Cardiac fibroblast (primary cell): ENCODE measurements at places on chromosomes 11 and 22.

DNA sequence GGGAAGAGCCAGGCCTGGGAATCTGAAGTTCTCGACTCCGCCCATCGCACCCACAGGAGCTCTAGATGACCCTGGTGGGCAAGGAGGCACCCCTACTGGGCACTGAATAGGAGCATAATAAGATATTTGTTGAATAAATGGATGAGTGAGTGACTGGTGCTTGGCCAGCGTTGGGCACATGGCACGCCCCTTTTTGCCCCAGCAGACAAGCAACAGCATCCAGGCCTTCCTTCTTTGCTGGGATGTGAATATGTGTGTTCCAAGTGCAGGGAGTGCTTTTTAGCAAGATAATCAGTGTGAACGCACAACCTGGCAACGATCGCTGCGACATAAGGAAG, 443 bp upstream of the CELF1 start:
- DNase-seq = no peak

DNA sequence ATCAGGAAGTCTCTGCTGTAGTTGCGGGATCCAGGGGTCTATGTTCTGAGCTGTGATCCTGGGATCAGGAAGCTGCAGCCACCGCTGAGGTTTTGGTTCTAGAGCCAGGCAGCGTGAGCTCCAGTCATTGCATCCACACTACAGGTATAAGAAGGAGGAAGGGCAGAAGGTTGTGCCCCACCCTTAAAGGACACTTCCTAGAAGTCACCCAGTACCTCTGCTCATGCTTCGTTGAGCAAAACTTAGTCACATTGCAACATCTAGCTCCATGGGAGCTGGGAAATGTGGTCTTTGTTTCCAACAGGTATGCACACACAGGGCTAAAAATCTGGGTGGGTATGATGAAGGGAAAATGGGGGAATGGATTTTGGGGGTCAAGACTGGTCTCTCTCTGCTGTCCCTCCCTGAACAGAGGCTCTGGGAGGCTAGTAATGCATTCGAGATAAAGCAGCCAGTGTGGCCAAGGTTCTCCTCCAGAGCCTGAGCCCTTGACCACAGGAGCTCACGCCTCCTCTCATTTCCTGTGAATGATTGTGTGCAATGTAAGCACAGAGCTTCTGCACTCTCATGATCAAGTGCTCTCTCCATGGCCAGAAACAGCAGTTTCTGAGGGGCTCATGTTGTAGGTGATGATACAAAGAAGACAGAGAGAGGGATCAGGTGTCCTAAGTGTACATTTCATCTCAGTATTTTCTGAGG, 86.8 kb upstream of the OR4B1 start:
- no peak for DNase-seq

- DNase-seq = no peak
Measured at GRCh38 chr11:62854013-62854824, 14.8 kb upstream of the WDR74 start.

GRCh38 chr11:4090258-4090657, 4.3 kb upstream of the RRM1 start:
- DNase-seq = no peak

GRCh38 chr22:28922540-28923244, 39.3 kb downstream of the ZNRF3 start:
- no peak for DNase-seq

DNA sequence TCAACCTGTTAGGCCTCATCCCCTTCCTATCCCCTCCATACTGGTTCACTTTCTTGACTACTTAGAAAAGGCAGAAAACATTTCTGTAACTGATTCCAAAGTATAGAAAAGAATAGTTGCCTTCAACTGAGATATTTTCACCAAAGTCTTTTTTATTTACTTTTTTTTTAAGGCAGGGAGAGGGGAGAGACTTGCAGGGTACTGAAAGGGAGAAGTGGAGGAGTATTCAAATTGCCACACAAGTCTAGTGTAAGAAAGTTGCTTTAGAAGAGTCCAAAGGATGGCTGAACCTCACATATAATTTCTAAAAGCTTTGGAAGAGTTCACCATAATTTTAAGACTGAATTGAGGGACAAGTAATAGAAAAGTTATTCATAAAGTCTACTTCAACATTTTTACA, 6.3 kb downstream of the PHF21A start:
- no peak for DNase-seq

DNA sequence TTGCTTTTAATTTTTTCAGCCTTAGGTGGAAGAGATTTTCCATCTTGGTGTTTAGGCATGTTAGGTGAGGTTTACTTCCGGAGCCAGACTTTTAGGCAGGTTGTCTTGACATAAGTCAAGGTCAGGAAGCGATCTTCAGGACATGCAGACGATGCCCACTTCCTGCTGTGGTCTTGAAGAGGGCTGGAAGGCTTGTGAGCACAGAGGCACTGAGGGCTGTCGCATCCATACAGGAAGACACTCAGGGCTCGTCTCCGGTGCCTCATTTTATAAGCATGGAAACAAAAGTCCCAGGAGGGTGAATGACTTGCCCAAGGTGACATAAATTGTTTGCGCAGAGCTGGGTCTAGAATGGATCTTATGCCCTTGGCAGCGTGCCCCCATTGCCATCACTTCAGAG, 30.8 kb downstream of the MARK2 start:
- DNase-seq = no peak

- no peak for DNase-seq
Measured at GRCh38 chr11:62010935-62011528, 43.6 kb upstream of the FTH1 start.

- no peak for DNase-seq
Measured at GRCh38 chr22:48393041-48393370, 1434.7 kb downstream of the BRD1 start.

DNA sequence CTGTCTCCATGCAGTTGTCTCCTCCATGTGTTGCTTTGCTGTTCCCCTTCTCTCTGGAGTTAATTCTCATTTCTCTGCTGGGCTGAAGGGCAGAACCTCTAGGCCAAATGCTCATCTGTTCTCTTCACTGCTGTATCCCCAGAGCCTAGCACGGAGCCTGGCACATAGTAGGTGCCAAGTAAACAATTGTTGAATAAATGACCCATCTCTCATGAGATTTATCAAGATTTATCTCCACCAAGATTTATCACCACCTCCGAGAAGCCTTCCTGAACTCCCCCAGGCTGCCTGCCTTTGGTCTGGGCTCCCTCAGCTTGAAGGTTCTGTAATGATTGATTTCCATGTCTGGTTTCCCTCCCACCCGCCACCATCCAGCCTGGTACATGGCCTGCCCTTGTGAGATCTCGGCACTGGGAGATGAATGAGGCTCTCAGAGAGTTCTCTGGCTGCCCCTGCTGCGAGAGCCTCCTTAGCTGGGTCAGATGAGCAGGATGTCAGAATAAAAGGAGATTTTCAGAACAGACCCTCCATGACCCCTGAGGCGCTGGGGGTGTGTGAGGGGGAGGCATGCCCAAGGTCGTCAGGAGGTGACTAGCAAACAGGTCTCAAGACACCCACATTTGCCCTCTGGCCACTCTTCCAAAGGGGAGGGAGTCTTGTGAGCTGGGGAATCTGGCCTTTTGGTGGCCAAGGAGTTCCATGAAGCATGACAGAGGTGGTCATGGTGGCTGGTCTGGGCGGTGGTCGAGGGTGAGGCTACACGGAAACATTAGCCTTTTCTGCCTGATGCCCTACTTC, 2.4 kb upstream of the GDPD5 start:
- no peak for DNase-seq

DNA sequence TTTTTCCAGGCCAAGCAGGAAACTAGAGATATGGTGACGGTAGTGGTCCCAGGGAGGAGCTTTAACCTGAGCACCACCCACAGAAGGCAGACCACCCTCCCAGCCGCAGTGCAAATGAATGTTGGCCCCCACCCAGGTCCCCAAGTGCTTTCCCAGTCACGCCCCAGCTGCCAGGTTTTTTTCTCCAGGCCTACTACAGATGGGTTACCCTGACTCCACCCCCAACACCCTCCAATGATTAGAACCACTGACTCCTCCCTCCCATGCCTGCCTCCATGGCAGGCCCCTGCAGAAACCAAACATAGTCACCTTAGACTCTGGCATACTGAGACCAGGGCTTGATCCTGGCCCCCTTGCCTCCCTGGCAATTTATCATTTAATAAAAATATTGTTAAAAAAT, 58.7 kb upstream of the CHST1 start:
- no peak for DNase-seq

DNA sequence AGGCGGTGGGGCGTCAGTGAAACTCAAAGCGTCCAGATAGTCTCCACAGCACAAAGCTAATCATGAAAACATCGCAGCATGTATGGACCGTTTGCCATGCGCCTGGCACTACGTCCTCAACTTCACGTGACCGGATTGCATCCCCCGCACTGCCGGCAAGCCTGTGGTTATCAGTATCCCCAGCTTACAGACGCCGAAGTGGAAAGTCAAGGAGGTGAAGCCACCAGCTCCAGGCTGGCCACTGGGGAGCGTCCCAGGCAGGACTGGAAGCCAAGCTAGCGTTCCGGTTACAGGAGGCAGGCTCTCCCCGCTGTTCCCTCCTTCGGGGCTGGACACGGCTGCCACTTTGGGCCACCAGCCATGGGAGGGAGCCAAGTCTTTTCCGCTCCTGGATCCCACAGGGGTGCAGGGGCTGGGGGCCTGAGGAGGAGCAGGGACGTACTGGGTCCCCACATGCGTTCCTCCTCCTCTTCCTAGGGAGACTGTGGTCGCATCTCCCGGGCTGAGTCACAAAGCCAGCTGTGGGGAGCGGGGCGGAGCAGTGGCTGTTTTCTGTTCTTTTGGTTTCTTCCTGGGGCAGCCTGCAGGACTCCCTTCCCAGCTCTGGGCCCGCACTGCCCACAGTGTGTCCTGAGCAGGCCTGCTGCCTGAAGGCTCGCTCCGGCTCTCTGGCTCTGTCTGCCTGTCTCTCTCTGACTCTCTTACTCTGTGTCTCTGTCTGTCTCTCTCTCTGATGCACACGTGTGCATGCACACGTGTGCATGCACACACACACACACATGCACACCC, 4.3 kb upstream of the OSBPL5 start:
- peak; percentile 76 for DNase-seq

GRCh38 chr22:25404928-25405816, 159.3 kb upstream of the GRK3 start:
- DNase-seq = peak; percentile 78

DNA sequence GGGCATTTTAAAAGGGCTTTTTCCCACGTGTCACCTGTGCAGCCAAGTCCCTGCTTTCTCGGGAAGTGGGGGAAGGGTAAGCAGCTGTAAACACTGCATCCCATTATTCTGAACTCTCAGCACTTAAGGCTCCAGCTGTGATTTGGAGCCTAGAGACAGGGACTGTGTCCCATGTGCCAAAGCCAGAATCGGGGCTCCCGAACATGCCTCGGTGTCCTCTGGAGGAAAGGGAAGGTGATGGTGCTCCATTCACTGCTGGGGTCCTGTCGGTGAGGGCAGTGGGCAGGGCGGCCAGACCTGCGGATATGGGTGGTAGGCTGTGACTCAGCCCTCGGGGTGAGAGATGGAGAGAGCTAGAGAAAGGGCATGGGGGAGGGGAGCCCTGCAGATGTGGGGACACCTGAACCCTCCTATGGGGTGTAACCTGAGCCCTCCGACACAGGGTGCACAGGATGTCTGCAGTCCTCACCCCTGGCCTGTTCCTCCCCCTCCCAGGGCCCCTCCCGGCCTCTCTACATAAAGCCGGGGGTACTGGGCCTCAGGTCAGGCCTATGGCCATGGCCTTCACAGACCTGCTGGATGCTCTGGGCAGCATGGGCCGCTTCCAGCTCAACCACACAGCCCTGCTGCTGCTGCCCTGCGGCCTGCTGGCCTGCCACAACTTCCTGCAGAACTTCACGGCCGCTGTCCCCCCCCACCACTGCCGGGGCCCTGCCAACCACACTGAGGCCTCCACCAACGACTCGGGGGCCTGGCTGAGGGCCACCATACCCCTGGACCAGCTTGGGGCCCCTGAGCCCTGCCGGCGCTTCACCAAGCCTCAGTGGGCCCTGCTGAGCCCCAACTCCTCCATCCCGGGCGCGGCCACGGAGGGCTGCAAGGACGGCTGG, 31.8 kb downstream of the CAPN1 start:
- DNase-seq = no peak

DNA sequence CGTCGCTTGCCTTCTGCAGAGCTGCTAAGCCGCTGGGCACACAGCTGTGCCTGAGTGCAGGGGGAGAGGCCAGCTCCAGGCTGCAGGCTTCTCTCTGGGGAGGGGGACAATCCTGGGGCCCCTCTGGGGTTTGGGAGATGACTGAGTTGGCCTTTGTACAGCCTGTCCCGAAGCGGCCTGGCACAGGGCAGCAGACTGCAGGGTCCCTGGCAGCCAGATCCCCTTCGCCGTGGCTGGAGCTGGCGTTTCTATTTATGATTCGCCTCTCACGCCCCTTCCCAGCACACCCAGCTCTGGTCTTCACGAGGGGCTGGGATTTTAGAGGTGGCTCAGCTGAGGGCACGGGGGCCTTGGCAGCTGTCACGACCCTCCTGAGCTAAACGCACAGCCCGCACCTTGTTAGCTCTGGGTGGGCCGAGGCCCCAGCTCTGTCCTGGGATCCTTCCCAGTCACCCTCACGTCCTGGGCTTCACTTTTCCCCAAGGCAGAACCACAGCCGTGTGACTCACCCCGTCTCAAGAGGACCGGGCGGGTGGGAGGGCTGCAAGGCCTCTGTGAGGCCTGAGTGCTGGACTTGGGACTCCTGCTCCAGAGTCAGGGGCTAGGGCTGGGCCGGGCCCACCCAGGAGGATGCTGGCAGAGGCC, 18.4 kb downstream of the OSBPL5 start:
- peak; percentile 48 for DNase-seq

GRCh38 chr22:17842386-17842785, 68.1 kb upstream of the BID start:
- no peak for DNase-seq

GRCh38 chr11:63768237-63769041, at the start of gene ZFTA:
Gene ZFTA, minus strand, starts transcription at chr11:63768775. Its CDS starts 153 bp downstream, at chr11:63768622.
- peak; percentile 62 for DNase-seq

- no peak for DNase-seq
Measured at GRCh38 chr11:117796456-117796871, 552 bp downstream of the DSCAML1 start.

GRCh38 chr22:21726650-21727049, 8.9 kb downstream of the YPEL1 start:
- DNase-seq = no peak
